Activated effector memory CD4-positive, alpha-beta T cell treated with anti-CD3 and anti-CD28 coated beads, Interleukin-2, amount 50 U/mL, for 16 hours (primary cell): ENCODE measurements at places on chromosomes 7 and 10.

- no peak for DNase-seq
These were observed 104.7 kb upstream of the DDC start for GRCh38 chr7:50669890-50670289.

GRCh38 chr7:23208316-23208715, 26.5 kb downstream of the NUP42 start:
- DNase-seq = no peak

DNA sequence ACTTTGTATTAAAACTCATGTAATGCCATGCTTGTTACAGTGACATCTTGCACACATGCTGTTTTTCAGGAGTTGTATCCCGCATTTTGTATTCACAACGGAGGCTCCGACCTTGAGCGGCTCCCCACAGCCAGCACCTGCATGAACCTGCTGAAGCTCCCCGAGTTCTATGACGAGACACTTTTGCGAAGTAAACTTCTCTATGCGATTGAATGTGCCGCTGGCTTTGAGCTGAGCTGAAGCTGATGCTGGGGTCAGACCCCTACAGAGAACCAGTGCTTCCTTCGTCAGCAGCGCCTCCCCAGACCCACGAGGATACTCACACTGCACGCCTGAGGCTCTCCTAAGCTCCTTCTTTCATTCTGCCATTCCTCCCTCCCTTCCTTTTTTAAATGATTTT, 69.3 kb upstream of the DNAJB6 start:
- peak; percentile 33 for DNase-seq

- no peak for DNase-seq
These were observed 85.3 kb upstream of the MGMT start for GRCh38 chr10:129381741-129382140.

- DNase-seq = no peak
These were observed 3.9 kb upstream of the CDK6 start for GRCh38 chr7:92840316-92840715.

DNA sequence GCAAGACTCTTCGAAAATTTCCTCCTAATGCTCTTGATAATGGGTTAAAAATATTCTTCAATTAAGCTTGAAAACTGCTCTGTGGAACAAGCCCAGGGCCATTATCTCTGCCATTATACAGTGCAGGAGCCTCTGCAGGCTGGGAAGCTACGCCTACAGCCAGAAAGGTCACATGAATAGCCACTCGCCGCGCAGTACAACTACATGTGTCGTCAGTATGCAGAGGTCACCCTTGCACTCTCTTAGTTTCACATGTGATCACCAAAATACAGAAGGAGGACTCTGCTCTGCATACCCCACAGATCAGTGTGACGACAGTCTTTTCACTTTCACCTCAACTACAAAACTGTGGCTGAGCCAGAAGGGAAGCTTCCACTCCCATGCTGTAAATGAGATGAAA, 141.8 kb upstream of the C1QL3 start:
- DNase-seq = no peak

GRCh38 chr10:22893781-22894180, 34.1 kb upstream of the ARMC3 start:
- DNase-seq = no peak

- DNase-seq = no peak
These were observed 277.6 kb downstream of the REEP3 start for GRCh38 chr10:63798599-63799498.

DNA sequence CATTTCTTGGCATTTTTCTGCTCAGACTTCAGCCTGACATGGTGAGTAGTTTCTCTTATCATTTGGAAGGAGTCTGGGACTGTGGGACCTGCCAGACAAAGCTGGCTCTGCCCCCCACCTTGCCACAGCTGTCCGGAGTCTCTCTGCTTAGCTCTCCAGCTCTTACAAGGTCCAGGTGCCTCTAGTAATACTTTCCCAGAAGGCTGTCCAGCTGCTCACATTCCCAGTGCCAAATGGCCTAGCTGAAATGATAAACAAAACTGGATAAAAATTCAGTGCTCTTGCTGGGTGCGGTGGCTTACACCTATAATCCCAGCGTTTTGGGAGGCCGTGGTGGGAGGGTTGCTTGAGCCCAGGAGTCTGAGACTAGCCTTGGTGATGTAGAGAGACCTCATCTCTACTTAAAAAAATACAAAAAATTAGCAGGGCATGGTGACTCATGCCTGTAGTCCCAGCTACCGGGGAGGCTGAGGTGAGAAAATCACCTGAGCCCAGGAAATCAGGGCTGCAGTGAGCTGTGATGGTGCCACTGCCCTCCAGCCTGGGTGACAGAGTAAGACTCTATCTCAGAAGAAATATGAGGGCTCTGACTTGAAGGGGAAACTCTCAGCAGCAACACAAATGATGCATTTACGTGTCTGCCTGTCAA, 86.8 kb downstream of the C10orf90 start:
- no peak for DNase-seq
